ENCODE measurements at places on chromosomes 12 and 14.

GRCh38 chr12:128077211-128077916 lies 189.6 kb upstream of the TMEM132C start:
- no peak for DNase-seq

- no peak for DNase-seq
Observed at GRCh38 chr14:95577067-95577800, 42.4 kb downstream of the GLRX5 start.

DNA sequence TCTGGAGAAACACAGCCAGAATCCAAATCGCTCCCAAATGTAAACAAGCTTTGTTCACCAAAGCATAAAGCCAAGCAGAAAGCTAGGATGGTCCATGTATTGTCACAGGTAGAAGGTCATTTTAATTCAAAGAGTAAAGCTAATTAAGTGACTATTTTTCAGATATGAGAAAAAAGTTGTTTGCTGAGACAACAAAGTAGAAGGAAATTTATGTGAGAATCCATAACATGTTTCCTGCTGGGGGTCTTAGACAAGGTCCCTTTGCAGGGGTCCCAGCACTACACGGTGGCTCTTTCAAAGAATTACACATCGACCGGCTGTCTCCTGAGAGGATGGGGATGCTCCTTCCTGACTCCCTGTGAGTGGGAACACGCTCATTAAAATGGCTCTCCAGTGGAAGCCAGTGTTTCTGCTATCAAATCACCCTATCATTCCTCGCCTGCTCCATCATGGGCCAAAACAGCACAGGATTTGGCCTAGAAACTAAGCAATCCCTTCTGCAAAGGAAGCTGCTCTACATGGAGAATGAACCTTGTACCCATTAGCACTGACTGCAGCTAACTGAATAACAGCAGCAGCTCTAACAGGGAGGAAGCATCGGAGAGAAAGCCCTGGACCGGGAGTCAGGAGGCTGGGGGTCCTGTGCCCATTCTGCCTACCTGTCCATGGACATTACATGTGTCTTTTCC lies 175.3 kb downstream of the STXBP6 start:
- DNase-seq = no peak

- DNase-seq = no peak
Observed at GRCh38 chr12:72006766-72007165, 68.1 kb downstream of the TPH2 start.

GRCh38 chr14:103880348-103881267 lies 33.2 kb upstream of the PPP1R13B start:
- DNase-seq = no peak

GRCh38 chr14:103692871-103693270 lies 22.4 kb downstream of the XRCC3 start:
- DNase-seq = no peak

- no peak for DNase-seq
Observed at GRCh38 chr12:57875753-57876547, 29.4 kb upstream of the CTDSP2 start.

DNA sequence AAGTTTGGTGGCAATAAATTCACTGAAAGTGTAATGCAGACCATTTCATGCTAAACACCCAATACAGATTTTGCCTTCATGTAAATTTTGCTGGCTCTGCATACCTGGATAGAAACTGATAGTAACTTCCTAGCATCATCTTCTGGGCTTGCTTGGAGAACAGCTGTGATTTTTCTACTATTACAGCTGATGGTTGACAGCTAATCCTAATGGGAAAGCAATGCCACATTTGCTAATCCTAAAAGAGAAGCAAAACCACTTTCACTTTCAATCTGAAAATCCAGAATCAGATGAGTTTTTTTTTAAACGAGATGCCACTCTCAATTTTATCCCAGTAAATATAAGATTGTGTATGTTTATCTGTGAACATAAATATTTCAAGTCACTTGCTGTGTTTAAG lies 1035.9 kb downstream of the TRHDE start:
- no peak for DNase-seq

DNA sequence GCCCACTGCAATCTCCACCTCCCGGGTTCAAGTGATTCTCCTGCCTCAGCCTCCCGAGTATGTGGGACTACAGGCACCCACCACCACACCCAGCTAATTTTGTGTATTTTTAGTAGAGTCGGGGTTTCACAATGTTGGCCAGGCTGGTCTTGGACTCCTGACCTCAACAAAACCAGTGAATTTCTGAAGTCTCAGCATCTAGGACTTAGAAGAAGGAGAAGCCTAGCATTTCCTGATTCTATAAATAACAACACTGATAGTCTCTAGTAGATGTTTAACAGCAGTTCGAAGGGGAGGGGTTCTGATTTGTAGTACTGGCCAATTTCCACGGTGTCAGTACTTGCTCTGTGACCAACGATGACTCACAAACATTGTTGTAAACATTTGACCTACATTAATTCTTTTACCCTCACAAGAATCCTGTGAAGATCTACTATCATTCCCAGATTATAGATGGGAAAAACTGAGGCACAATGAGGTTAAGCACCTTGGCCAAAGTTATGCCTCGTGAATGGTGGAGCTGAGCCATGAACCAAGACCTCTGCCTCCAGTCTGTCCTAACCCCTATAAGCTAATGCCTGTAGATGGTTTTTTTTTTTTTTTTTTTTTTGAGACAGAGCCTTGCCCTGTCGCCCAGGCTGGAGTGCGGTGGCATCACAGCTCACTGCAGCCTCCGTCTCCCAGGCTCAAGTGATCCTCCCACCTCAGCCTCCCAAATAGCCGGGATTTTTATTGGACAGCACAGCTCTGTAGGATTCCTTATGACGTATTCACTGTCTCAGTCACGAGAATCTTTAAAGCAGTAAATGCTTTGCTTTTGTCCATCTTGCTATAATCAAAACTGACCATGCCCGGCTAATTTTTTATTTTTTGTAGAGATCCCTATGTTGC lies 5.2 kb downstream of the P2RX4 start:
- no peak for DNase-seq

DNA sequence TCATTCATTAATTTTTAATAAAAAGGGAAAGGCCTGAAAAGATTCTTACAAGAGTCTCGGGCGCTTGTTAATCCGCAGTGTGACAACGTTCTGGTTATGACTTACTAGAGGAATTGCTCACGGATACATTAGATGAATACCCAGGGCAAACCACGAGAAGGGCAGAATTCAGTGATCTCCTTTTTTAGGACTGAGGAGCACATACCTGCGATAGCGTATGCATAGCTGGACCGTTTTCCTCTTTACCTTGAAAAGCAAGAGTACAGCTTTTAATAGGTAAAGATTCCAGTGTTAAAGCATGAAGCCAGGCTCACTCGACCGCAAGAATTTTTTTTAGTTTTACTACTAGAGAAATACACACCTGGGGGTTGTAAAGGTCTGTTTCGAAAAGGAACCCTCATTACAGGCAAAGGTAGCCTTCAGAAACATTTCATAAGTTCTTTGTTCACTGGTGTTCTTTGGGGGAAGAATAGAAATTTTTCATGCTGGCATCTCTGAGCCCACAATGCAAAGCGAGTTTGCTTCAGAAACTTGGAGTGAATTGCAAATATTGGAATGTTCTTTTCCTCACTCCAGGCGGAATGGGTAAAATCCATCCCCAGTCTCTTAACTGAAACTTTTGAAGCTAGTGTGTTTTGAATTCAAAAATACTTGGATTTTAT lies 953 bp downstream of the MAPK1IP1L start:
- no peak for DNase-seq

- no peak for DNase-seq
Observed at GRCh38 chr14:21302013-21302835, 22.3 kb downstream of the RPGRIP1 start.

- DNase-seq = no peak
Observed at GRCh38 chr12:31507966-31508365, 83.0 kb downstream of the DENND5B start.

GRCh38 chr14:67151082-67151666 lies 38.1 kb upstream of the GARIN2 start:
- DNase-seq = no peak
